ENCODE measurements at places on chromosomes 16 and 17.

- DNase-seq: no peak
These were observed 5.9 kb downstream of the COQ7 start for GRCh38 chr16:19073344-19073743.

DNA sequence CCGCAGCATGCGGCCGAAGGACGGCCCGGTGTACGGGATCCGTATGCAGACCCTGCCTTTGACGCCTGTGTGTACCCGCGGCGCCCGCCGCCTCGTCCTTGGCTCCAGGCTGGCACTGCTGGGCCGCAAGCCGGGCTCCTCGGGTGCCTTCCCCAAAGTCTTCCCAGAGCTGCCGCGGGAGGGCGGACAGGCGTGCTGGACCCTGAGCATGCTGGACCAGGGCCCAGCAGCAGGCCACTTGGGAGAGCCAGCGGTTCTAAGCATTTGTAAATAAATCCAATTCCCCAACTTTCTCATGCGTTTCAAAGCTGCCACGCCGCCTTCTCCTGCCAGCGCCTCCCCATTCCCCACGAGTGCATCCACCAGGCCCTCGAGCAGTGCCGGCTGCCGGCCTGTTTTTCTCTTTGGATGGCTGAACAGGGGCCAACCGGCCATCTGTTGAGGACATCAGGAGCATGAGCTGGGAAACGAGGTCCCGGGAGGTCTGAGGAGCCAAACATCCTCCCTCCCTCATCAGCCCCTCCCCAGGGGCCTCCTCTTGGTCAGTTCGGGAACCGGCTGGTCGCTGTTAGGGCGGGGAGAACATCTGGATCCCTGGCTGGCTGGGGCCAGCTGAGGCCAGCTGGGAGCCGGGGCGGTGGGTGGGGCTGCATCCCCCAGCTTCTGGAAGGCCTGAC is 20.5 kb upstream of the PABPN1L start:
- no peak for DNase-seq

GRCh38 chr17:55549140-55549539 is 37.9 kb upstream of the SMIM36 start:
- no peak for DNase-seq

DNA sequence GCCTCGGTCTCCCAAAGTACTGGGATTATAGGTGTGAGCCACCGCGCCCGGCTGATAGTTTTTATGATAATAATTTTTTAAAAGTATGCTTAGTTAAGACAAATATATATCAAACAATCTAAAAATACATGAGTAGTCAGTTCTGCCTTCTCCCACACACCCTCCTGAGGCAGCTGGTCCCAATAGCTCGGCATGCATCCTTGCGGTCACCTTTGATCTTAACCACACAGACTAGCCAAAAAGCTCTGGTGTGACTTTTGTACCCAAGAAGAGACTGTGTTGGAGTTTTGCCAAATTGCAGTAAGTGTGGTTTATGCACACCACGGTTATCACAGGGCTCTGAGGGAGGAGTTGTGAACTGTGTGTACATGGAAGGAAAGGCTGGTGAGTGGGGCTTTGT is 25.6 kb downstream of the ATP6V0A1 start:
- DNase-seq: peak; percentile 91

- DNase-seq: peak; percentile 75
These were observed 16.2 kb downstream of the CHST4 start for GRCh38 chr16:71542377-71542776.

DNA sequence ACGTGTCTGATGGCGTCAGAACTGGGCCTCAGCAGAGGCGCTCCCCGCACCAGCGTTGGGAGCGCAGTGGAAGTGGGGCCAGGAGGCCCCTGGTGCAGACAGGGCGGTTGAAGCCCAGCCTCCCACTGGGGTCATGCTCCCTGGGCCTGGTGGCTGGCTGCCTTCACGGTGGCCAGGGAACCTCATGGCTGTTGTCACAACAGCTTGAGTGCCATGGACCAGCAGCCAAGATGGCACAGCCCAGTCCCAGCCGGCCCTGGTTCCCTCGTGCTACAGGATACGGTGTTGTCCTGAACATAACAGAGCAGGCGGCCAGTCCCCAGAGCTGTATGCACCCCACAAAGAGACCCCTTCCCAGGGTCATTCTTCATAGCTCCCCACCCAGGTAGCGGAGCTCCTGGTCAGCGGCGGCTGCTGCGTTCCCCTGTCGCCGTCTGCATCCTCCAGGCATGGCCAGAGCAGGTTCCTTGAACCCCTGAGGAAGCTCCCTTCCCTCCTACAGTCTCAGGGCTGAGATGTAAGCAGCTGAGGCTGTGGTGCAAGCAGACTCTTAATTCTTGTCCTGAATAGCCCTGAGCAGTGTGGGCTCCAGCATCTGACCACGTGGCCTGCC is 29.7 kb downstream of the NME3 start:
- DNase-seq: no peak

DNA sequence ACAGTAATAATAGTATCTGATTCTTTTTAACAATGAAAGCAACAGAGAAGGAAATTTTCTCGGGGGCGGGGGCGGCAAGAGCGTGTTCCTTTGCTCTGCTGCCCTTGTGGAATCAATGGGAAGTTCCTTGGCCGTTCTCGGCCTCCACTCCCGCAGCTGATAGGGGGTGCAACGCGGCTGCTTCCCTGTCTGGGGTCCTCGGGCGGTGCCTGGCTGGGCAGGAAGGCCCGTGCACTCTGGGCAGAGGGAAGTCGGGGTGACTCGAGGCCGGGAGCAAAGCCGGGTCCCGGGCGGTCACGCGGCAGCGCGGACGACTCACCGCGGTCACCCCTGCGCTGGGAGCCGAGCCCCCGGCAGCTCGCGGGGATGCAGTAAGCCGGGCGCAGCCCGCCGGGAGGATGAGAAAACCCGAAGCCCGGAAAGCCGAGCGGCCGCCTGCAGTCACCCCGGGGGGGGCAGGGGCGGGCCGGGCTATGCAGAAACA is 2.5 kb downstream of the TUBB3 start:
- DNase-seq: no peak

DNA sequence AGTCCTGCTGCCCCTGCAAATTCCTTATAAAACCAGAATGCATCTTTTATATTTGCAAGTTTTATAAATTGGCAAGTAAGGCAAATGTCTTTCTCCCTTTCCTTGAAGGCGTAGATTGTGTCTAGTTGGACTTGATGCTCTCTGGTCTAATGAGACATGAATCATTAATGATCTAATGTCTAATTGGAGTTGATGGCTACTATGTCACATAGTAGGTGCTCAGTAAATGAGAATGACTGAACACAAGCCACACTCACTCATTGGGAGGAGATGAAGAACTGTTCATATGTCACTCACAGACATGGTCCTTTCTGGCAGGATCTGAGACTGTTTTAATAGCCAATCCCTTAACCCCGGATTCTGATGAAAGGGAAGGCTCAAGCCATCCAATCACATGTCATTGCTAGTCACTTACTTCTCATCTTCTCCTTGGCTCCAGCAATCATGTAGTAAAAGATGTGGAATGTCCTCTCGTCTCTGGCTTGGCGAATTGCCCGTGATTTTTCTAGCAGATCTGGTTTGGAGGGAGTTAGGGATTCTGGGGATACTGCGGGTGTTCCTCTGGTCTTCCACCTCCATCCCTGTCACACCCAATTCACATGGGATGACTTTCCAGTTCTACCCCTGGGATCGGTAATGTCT is 81.0 kb downstream of the MYH11 start:
- DNase-seq: no peak

DNA sequence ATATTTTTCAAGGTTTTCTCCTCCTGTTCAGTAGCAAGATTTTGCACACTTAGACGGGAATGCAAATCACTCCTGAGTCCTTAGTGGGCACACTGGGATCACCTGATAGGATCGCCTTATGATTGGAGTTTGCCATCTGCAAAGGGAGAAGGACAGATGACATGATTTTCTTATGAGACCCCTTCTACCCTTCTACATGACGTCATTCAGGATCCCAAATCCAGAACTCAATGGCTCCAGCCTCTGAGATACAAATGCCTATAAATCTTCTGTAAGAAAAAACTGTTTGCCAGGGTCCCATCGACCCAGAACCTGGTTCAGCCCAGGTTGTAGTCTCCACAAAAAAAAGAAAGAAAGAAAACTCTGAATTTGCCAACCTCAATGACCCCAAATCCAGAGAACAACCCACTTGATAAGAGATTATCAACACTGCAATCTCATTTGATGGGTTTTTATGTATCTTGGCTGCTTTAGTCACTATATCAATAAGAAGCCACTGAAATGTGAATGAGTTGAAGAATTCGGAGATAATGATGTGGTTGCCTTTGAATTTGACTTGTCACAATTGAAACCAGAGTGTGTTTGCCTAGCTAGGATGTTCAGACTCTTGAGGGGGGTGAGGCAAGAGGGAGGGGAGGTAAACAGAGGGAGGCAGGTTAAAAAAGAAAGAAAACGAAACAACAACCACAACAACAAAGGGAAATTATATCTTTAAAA is 6.7 kb downstream of the ZNF423 start:
- DNase-seq: no peak
